ENCODE measurements at places on chromosomes 2 and 18.

GRCh38 chr2:47422016-47422415, 19.1 kb downstream of the MSH2 start:
- H3K4me1 ChIP-seq = no peaks in the 10 kb centered on the region
- H3K27me3 ChIP-seq = no peaks in the 10 kb centered on the region
- no peak overlapping the region for H3K27ac ChIP-seq
- no peak overlapping the region for H3K4me3 ChIP-seq

- no peak for DNase-seq
- H3K36me3 ChIP-seq = no peaks in the 10 kb centered on the region
- H3K27me3 ChIP-seq = no peaks in the 10 kb centered on the region
- no peak overlapping the region for H3K27ac ChIP-seq
Observed at GRCh38 chr2:156653675-156654074, 217.5 kb downstream of the GPD2 start.

- no peak overlapping the region for H3K4me3 ChIP-seq
- H3K4me1 ChIP-seq = no peaks in the 10 kb centered on the region
- H3K27me3 ChIP-seq = no peaks in the 10 kb centered on the region
- DNase-seq = no peak
- H3K27ac ChIP-seq = no peak overlapping the region
Observed at GRCh38 chr2:229835596-229836283, 86.1 kb downstream of the TRIP12 start.

DNA sequence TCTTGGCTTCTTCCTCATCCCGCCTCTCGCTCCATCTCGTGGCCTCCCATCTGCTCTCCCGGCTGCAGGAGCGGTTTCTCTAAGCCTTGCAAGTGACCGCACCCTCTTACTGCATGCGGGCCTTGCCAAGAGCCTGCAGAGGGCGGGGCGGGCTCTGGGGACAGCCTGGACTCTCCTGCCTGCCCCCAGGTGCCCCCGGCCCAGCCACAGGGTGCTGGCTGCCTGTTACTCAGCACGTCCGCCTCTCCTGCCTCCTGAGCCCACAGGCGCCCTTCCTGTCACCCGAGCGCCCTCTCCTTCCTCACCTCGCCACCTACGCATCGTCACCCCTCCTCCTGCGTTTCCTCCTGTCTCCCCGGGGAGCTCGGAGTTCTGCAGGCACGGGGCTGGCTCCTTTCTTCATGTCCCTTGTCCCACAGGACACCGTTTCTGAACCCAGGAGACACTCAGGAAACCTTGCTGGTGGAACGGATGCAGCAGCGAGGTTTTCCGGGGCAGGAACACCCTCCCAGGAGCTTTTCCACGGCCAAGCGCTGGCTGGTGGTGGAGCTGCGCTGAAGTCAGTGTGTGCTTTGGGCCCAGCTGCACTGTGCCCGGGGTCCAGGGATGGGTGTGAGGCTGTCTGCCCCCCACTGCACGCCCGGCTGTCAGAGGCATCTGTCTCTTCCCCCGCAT, 28.5 kb downstream of the HPCAL1 start:
- no peak overlapping the region for H3K27ac ChIP-seq
- H3K27me3 ChIP-seq = no peaks in the 10 kb centered on the region
- no peaks in the 10 kb centered on the region for H3K36me3 ChIP-seq

Measured in MM.1S (cell line).